ENCODE measurements at places on chromosomes 7 and 10. TPM values are rescaled to one million over a fixed set of nuclear protein-coding genes. Genes with fewer than 3 reads are reported as not detected.

DNA sequence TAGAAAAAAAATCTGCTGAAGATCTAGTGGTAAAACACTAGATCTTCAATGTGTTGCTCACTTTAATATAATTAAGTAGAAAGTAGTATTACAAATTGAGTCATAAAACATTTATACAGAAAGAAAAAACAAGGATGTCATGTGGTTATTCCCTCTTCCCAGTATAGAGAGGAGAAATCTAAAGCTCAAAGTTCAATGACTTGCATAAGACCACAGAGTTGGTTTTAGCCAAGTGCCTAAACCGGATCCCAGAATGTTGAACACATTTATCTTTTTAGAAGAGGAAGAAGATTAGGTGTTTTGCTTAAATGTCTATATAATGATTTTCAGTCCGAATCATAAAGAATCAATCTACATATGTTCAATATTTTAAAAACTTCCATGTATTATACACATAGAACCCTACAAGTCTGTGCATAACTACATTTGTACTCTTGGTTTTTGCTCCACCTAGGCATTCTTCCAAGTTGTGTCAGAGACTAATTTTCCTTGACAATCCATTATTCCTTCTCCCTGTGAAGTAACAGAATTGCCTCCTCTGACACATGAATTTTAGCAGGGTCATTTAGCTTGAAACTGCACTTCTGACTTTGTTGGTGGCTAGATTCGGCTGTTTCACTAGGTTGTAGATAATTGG, 389.2 kb downstream of the MAGI2 start:
- no peaks in the 10 kb centered on the region for H3K36me3 ChIP-seq
- no peak overlapping the region for H3K27ac ChIP-seq
- no peak overlapping the region for H3K4me3 ChIP-seq
- no peak for DNase-seq

The VPS26A gene
- 19.6 TPM for total RNA-seq

The WAC gene
- 142 TPM for total RNA-seq

DNA sequence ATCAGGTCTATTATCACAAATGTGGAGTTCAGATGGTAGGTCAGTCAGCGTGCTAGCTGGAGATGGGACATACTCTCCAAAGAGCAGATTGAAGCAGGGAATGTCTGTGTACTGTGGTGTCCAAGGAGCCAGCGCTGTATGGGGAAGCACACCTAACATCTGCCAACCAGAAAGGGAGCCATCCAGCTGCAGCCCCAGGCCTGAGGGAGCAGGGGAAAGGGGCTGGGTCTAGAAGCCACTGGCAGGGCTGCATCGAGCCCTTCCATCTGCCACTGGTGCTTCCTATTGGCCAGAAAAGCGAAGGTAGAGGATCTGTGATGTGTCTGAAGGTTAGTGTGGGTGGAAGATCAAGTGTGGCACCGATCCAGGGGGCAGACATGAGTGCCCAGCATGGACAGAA, 8.0 kb upstream of the RAMP3 start:
- H3K4me3 ChIP-seq = no peak overlapping the region
- H3K27ac ChIP-seq = no peak overlapping the region
- H3K4me1 ChIP-seq = no peaks in the 10 kb centered on the region

DNA sequence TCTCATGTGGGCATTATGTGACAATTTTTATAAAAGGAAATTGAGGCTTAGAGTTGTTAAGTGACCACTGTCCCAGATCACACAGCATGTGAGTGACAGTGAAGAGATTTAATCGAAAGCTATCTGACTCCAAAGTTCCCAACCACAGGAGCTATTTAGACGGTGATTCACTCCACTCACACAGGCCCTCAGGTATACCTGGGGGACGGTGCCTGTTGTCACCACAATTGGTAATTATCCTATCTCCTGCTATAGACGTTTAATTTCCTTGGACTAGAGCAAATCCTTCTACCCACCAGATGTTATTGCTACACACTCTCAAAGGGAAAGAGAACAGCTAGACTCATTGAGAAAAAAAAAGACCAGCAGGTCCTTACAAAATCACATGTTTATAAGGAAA, 145.5 kb downstream of the KLF6 start:
- no peaks in the 10 kb centered on the region for H3K4me1 ChIP-seq
- DNase-seq = no peak
- no peaks in the 10 kb centered on the region for H3K27me3 ChIP-seq
- no peak overlapping the region for H3K4me3 ChIP-seq
- no peak overlapping the region for H3K27ac ChIP-seq

All from SJCRH30 (cell line).